ENCODE measurements at places on chromosomes 3 and 15.

- DNase-seq: no peak
These were observed 9.3 kb upstream of the SYNM start for GRCh38 chr15:99095626-99096025.

GRCh38 chr3:25567388-25567787 lies 97.3 kb downstream of the TOP2B start:
- DNase-seq: no peak

DNA sequence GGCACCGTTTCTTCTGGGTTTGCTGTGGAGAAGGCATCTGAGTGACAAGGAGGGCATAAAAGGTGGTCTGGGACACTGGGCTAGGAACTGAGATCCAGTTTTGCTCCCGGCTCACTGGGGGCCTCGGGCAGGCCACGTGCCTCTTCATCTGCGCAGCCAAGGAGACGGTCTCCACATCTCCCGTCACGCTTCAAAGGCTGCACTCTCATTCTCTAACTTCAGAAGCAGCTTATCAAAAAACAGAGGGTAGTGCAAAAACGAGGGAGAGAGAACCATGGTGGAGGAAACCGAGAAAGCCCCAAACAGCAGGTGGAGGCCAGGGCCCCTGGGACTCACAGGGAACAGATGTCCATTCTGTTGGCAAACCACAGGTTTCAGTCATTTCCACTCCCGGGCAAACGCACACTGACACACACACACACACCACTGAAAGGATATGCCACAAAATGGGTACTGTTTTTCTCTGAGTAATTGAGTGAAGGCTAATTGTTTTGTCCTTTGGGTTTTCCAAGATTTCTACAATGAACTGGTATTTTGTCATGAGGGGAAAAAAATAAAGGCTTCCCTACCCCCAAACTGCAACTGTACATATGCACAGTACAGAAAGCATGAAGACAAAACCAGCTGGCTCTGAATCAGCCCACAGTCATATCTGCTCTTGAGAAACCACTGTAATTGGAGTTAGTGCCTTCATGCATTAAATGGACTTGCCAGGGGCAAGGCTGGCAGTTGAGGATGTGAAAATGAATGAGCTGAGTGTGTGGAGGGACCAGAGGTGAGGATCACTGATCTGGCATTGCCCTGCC lies 71.9 kb downstream of the MGLL start:
- DNase-seq: no peak

- DNase-seq: no peak
These were observed 134.5 kb upstream of the SGO1 start for GRCh38 chr3:20320489-20320888.

GRCh38 chr15:82917249-82917648 lies 35.3 kb downstream of the HOMER2 start:
- no peak for DNase-seq

DNA sequence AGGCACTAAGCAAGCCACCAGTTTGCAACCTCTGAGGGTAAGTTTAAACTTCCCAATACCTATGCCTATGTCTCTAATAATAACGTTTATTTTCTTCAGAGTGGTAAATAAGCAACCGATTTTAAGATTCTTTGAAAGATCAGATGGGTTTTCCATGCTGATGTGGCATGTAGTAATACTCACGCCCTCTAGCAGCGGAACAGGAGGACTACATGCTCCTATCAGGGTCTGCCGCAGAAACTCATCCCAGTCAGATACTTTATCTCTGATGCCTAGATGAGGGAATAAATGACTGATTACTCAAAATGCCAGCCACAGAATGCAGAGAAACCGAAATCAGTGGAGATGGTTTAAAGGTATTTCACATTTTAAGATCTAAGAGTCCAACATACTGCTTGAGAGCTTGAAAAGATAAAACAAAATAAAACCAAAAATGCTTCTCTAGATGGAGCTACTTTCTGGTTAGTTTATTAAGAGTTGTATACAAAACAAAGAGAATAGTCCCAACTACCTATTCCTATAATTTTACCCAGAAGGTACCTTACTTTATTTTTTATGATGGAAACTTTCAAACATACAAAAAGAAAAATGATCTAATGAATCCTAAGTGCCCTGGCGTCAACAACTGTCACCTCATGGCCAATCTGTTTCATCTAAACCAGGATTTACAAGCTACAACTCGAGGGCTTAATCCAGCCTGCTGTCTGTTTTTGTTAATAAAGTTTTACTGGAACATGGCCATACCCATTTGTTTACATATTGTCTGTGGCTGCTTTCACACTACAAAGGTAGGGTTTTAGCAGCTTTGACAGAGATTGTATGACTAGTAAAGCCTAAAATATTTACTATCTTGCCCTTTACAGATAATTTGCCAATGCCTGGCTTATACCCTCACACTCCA lies 37.5 kb upstream of the STIMATE start:
- DNase-seq: peak; percentile 31

DNA sequence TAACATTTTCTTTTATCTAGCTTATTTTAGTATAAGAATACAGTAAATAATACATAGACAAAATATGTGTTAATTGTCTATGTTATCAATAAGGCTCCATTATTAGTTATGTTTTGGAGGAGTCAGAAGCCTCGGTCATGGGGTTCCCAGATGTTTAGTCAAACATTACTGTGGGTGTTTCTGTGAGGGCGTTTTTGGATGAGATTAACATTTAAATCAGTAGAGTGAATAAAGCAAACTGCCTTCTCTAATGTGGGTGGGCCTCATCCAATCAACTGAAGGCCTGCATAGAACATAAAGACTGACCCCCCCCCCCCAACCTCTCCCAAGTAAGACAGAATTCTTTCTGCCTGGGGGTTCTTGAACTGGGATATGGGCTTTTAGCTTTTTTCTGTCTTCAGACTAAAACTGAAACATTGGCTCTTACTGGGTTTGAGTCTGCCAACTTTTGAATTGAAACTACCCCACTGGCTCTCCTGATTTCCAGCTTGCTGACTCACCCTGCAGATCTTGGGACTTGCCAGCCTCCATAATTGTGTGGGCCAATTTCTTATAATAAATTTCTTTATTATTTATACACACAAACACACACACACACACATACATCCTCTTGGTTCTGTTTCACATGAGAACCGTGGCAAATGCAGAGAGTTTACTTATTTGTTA lies 192.0 kb downstream of the TPRG1 start:
- DNase-seq: no peak

DNA sequence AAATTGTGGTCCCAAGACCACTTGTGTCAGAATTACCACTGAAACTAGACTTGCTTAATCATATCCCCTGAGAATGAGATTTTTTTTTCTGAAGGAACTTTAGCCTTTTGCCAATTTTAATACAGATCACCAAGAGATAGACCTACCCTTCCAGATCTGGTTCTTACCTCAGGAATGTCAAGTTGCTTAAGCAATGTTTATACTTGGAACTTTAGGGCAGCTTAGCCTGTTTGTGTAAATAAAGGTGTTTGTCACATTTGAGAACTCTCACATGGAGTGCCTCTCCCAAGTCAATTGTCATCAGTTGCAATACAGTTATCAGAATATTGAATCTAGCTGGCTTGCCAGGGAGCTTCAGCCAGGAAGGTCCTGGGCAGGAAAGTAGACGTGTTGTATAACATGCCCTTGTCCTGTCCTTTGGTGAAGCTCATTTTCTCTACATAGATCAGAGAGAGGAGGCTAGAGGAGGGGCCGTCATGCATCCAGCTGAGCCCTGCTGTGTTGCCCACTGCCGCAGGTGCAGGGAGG lies 3.9 kb downstream of the GPD1L start:
- DNase-seq: no peak

- no peak for DNase-seq
These were observed 4.7 kb downstream of the CEP152 start for GRCh38 chr15:48806151-48806550.

DNA sequence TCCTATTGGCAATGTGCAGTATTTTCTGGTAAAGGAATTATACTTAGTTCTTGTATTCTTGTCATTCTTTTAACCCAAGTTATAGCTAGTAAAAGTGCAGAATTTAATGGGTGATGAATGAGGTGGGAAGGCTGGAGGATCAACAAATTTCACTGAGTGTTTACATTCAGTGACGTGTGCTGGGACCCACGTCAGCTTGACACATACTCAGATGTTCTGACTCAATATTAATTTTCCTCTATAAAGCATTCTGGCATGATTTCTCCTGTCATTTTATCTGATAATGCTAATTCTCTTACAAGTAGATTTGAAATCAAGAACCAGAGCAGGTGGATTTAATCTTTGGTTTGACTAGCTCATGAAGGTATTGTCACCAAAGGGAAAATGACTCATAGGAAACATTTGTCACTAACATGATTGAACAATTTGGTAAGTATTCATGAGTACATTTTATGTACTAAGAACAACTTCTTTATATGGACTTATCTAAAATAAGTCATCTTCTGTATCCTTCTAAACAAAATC lies 71.0 kb upstream of the SYNPR start:
- DNase-seq: no peak

- DNase-seq: no peak
These were observed 487.2 kb upstream of the ATP11B start for GRCh38 chr3:182305881-182306665.

DNA sequence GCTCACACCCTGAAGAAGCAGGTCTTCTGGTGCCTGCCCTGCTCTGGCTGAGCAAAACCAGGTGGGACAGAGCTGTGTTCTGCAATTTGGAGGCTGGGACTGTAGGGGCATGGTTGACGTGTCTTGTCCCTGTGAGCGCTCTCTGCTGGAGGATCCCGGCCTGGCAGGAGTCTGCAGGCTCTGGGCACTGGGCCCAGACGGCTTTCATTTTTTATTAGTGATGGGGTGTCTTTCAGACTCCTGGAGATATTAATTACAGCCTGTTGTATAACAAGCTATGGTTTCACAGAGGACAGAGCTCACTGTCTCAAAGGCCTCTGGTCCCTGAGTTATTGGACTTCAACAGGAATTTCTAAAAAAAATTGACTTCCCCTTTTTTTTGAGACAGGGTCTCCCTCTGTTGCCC lies 29.5 kb upstream of the ZNF710 start:
- DNase-seq: peak; percentile 28

GRCh38 chr15:98612490-98613110 lies 35.7 kb upstream of the IGF1R start:
- no peak for DNase-seq

GRCh38 chr3:145898487-145898886 lies 262.5 kb downstream of the PLOD2 start:
- no peak for DNase-seq

DNA sequence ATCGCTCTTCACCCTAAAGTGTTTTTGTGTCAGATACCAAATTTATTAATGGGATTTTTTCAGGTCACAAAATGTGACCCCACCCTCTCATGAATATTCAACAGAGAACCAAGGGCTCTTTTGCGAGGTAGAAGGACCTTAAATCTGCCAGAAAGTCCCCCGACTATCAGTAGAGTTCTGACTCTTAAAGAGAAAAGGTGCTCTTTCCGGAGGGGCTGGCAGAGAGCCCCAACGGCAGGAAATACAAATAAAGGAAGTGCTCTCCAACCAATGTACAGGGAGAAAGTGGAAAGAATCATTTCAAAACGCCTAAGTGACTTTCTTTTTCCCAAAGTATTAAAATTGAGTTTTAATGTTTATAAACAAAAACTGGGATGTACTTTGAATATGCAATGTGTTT lies 517.2 kb downstream of the FOXP1 start:
- peak; percentile 24 for DNase-seq

- DNase-seq: no peak
These were observed 224.0 kb upstream of the CBLB start for GRCh38 chr3:106092792-106093191.

DNA sequence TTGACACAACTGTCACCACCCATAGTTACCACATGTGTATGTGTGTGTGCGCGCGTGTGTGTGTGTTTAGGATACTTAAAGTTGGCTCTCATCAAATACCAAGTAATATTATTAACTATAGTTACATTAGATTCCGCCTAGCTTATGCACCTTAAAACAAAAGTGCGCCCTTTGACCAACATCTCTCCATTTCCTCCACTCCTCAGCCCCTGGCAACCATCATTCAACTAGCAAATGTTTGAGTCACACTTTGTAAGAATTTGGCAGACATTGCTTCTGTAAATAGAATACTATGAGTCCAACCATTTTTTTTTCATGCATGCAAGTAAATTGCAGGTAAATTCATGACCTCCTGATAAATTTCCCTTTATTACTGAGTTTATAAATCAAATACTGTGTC lies 169.3 kb downstream of the GBE1 start:
- DNase-seq: no peak

GRCh38 chr15:82558502-82558901 lies 18.2 kb upstream of the RPS17 start:
- no peak for DNase-seq

DNA sequence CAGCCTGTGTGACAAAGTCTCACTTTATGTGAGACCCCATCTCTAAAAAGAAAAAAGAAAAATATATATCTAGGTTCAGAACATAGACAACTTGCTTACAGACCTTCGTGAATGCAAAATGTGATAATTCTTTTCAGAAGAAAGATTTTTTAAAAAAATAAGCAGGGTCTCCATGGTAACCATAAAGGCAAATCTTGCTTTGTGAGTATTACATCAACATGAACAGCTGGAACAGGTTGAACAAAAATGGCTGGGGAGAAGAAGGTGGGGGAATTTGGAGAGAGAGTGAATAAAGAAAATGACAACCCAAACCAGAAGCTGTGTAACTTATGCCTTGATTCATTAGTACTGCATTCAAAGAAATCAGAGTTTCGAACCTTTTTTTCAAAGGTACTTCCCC lies 125.2 kb upstream of the RAP2B start:
- no peak for DNase-seq

GRCh38 chr3:167880183-167880582 lies 144.7 kb downstream of the SERPINI1 start:
- no peak for DNase-seq

GRCh38 chr3:96813820-96814650 lies at the start of gene EPHA6:
EPHA6 (plus strand) TSS chr3:96814594.
- no peak for DNase-seq

GRCh38 chr15:40242601-40243000 lies 3.7 kb downstream of the PAK6 start:
- no peak for DNase-seq

GRCh38 chr3:97579365-97579764 lies 185.2 kb upstream of the ARL6 start:
- DNase-seq: no peak

GRCh38 chr3:69288161-69288895 lies 97.6 kb downstream of the FRMD4B start:
- DNase-seq: no peak

All from T-helper 2 cell (primary cell).